Thoracic aorta (tissue), 2 donors: ENCODE measurements at places on chromosomes 2 and 18.

- no peak for DNase-seq
Measured at GRCh38 chr18:3346487-3346886, 84.6 kb downstream of the MYL12B start.

DNA sequence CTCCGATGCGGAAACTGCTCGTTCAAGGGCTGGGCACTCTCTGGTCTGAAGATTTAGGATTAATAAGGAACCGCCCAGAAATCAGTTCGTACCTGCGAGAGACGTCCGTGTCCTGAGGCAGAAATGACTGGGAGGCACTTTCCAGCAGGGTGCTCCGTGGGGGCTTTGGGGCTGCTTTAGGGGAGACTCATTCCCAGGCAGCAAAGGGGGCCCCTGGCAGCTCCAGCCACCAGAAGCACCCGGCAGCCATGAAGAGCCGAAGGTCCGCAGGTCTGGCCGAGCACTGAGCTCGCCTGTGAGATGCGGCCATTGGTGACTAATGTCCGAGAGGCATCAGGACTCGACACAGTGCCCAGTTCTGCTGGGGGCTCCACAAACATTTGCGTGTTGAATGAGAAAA lies 20.9 kb downstream of the KCNG2 start:
- DNase-seq = no peak

DNA sequence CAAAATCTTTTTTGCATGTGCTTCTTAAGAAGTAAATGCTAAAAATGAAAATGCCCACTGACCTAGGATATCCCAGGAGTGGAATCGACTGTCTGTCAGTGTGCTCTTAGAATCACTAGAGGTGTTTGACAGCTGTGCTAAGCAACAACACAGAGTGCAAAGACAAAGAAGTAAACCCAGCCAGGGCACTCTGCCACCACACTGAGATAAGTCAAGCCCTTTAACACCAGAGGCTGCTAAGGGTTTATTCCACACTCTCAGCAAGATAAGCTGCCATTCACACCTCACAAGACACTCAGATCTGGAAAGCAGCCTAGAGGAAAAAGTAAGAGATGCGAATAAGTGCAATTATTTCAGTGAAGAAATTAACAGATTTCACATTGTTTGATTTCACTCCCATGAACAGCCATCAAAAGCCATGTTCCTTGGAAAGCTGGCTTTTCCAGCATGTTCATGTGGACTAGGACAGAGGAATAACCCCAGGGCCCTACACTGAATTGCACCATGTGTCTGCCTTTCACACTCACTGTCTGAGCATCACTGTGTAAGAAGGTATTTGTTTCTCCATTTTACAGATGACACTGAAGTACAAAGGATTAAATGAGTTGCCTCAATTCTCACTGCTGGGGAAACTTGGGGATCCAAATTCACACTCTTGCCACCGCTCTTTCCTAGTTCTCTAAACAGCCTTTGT lies 6.0 kb upstream of the BMP10 start:
- DNase-seq = no peak

- DNase-seq = no peak
Measured at GRCh38 chr18:8627540-8627939, 18.3 kb downstream of the RAB12 start.

DNA sequence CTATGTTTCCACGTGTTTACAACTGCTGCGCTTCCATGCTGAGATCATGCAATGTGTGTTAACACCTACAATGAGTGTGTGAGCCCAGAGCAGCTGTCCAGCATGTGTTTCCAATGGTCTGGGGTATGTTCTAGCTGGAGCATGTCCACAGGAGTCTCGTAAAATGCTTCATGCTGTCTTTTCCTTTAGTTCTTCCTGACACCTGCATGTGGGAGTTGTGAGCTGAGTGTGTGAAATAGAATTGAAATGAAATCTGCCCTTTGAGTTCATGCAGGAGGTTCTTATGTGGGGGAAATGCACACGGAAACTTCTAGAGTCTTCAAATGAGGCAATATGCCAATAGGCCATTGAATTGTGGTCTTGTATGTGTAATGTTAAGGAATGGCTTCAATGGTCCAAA lies 205.1 kb downstream of the RND3 start:
- no peak for DNase-seq

- no peak for DNase-seq
Measured at GRCh38 chr2:134668821-134669220, 50.0 kb downstream of the TMEM163 start.

DNA sequence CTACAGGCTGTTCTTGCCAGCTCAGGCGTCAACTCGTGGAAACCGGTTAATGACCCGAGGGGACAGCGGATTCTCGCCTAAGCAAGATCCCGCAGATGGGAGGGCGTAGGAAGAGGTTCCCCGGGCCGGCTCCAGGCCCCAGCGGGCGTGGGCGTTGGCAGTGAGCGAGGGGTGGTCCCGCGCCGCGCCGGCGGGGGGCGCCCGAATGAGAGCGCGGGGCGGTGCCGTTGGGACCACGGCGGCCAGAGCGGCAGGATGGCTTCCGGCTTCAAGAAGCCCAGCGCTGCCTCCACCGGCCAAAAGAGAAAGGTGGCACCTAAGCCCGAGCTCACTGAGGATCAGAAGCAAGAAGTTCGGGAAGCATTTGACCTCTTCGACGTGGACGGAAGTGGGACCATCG lies at the start of gene CETN1:
Gene CETN1, plus strand, starts transcription at position 227 of the 400 bp plus-strand sequence. Its CDS starts 29 bp downstream, at position 256.
- no peak for DNase-seq

- no peak for DNase-seq
Measured at GRCh38 chr18:50410008-50410407, 35.2 kb downstream of the SKA1 start.

DNA sequence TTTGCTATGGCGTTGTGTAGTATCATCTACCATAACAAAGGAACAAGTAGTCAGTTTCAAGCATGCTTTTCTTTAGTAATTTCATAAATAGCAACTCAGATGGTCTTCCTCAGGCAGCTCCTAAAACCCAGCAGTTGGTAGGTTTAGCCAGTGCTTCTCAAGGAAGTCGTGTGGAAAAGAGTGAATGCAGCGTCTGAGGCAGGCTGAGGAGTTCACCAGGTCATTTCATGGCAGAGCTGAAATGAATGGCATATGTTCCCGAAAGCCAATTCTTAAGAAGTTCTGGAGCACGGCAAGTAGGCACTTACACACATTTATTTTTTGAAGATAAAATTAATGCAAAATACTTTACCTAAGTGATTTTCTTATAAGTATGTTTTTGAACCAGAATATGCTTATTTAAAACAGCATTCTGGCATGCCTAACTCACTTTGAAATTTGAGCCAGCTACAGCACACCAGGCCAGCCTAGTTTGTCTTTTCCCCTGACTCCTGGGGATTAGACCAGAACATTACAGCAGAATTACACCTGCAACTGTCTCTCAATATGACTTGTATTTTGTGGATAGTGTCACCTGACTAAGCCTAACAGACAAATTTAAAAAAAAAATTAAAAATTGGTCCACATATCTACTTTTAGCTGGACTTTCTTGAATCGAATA lies 62.2 kb downstream of the OSBPL6 start:
- no peak for DNase-seq

GRCh38 chr2:17976871-17977746 lies 98.6 kb downstream of the KCNS3 start:
- DNase-seq = peak; percentile 26

- DNase-seq = no peak
Measured at GRCh38 chr2:200104015-200104414, 148.6 kb downstream of the MAIP1 start.

GRCh38 chr2:120993661-120994060 lies 258.0 kb downstream of the GLI2 start:
- no peak for DNase-seq
